ENCODE measurements at places on chromosomes 11 and 22. TPM values are rescaled to one million over a fixed set of nuclear protein-coding genes. Genes with fewer than 3 reads are reported as not detected.

DNA sequence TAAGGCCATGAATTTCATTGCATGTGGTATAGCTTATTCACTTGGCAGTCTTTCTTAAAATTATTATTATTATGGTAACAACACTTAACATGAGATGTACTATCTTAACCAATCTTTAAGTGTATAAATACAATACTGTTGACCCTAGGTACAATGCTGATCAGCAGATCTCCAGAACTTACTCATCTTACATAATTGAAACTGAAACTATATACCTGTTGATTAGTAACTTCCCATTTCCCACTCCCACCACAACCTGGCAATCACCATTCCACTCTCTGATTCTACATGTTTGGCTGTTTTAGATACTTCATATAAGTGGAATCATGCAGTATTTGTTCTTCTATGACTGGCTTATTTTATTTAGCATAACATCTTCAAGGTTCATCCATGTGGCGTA, 150.2 kb upstream of the POU2AF2 start:
- DNase-seq: no peak

DNA sequence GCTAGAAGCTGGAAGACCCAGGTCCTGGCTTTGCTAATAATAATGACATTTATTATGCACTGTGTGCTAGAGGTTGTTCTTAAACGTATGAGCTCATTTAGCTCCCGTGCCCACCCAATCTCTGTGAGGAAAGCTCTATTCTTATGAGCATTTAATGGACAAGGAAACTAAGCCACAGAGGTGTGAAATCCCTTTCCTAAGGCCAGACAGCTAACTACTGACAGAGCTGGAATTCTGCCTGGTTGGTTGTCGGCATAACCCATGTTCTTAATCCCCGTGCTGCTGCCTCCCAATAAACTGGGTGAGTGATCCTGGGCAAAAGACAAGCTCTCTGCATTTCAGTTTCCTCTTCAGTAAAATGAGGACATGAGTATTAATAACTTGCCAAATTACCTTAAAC, 49.4 kb downstream of the SNX19 start:
- DNase-seq: no peak

GRCh38 chr11:41225856-41226633, 233.4 kb downstream of the LRRC4C start:
- DNase-seq: no peak

GRCh38 chr11:83282084-83282716, 4.0 kb downstream of the CCDC90B start:
- no peak for DNase-seq

Gene FAM180B
- total RNA-seq: not detected

Gene SEZ6L
- 0.37 TPM for total RNA-seq

- no peak for DNase-seq
These were observed 25.8 kb downstream of the XRRA1 start for GRCh38 chr11:74923125-74923524.

- DNase-seq: no peak
These were observed 42.8 kb downstream of the YAP1 start for GRCh38 chr11:102153082-102153481.

- peak; percentile 67 for DNase-seq
These were observed 15.2 kb downstream of the UFD1 start for GRCh38 chr22:19463491-19464469.

GRCh38 chr11:94796863-94797262, 28.7 kb downstream of the AMOTL1 start:
- no peak for DNase-seq

- no peak for DNase-seq
These were observed 21.6 kb upstream of the SESN3 start for GRCh38 chr11:95252586-95252985.

GRCh38 chr11:128420951-128421350, 166.4 kb downstream of the ETS1 start:
- no peak for DNase-seq

Gene CDC45
- total RNA-seq: 0.67 TPM

DNA sequence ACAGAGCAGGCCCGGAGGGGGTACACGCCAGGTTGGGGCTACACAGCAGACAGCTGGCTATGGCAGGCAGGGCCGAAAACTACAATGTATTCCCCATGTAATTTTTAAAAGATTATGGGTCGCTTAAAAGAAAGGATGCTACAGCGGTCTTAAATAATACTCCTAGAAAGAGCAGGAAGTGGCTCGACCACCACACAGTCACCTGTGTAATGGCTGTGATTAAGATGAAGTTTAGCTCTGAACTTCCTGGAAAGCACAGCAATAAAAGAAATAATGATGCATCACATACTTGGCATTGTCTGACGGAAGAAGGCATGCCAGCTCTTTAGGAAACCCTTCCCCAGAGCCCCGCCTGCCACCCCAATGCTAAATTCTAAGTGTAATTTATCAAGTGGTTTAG, 32.6 kb downstream of the WNT11 start:
- DNase-seq: no peak

DNA sequence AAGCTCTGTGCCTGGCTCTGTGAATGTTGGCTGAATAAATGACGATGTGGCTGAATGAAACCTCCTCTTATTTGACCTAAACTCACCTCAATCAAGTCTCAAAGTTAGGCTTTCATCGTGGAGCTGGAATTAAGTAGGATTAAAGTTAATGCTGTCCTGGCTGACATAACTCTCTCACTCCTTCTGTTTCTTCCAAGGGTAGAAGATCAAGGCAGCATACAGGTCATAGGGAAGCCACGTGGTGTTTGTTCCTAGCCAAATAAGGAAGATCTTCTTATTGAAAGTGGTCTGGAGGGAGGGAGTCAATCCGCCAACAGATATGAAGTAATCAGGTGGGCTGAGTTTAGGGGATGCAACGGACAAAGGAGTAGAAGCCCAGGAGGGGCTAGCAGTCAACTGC, 59.5 kb downstream of the TRIM29 start:
- DNase-seq: no peak

Gene OR51B2
- total RNA-seq: not detected

GRCh38 chr11:103016031-103016430, 60.5 kb upstream of the MMP13 start:
- no peak for DNase-seq

Measured in left ventricle myocardium superior (tissue), 1 donor.